ENCODE measurements at places on chromosomes 12 and 14.

DNA sequence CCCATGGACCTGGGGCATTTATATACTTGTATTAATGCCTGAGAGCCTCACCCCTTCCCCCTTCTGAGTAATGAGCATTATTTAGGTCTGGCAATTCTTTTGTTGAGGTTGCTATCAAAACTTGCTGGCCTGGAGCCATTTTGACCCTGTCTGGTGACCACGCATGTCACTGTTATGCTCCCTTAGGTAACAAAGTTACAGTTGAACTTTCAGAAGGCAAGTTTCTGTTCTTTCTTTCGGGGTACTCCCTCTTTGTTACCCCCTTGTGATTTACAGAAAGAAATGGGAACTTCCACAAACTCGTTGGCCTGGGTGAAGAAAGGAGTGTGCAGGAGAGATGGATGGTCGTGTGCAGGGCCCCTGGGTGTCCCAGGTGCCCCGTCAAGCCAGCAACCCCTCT lies 305.4 kb downstream of the DPF3 start:
- no peak for DNase-seq

- no peak for DNase-seq
Observed at GRCh38 chr12:10021342-10021741, 9.1 kb upstream of the CLEC9A start.

DNA sequence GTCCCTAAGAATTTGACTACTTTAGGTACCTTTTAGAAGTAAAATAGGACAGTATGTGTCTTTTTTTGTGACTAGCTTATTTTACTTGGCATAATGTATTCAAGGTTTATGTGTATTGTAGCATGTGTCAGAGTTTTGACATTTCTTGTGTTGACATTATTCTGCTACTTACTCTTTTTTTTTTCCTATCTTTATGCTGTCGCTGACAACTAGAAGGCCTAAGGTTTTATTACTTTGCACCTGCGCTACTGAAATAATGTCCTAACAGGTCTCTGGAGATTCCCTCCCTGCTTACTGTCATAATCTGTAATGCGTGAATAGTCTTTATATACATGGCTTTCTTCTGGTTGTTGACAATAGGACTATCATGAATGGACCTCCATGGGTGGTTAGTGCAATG lies 43.0 kb downstream of the PDE3A start:
- no peak for DNase-seq

DNA sequence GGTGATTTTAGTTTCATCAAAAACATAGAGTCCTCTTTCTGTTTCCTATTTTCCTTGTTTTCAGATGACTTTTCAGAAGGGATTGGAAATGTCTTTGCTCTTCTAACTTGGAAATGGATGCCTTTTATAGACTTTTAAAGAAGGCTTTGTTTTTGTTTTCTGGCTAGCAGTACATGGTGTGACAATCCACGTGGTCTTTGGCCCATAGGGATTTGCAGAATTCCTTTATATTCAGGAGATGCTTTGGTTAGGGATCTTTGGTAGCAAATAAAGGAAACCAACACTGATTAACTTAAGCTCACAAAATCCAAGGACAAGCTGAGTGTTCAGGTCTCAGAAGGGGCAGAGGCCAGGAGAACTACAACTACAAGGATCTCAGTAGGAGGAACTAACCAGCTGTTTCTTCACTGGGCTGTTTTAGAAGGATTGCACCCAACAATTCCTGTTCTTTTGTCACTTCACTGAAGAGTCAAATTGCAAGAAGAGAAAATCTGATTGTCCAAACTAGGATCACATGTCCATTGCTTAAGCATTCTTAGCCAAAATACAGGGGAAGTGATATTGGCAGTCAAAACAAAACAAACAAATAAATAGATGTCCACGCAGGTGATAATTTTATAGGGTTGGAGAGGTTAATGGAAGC lies 58.6 kb upstream of the MANSC4 start:
- no peak for DNase-seq

GRCh38 chr12:105878964-105879363 lies 259.8 kb downstream of the NUAK1 start:
- DNase-seq: no peak

DNA sequence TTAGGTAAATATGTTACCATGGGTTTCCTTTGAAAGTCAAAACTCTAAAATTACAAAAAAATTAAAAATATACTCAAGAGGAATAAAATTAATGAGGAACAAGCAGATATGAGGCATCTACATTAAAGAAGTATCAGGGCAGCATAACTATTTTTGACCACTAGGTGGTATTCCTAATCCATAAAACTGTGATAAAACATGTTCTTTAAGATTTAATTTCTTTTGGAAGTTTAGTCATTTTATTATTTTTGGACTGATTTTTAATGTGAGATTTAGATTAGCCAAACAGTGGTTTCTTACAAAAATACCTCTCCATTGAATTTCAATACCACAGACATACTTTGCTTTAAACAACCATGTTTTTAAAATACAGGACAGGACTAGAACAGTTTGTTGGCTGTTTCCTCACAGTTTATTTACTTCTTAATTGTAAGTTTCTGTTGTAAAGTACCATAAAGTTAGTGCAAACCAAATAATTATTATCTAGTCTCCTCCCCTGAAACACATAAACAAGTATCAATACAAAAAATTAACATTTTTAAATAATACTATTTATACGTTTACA lies 49.8 kb downstream of the NTS start:
- DNase-seq: no peak

- DNase-seq: no peak
Observed at GRCh38 chr14:61467296-61467695, 145.9 kb downstream of the PRKCH start.

DNA sequence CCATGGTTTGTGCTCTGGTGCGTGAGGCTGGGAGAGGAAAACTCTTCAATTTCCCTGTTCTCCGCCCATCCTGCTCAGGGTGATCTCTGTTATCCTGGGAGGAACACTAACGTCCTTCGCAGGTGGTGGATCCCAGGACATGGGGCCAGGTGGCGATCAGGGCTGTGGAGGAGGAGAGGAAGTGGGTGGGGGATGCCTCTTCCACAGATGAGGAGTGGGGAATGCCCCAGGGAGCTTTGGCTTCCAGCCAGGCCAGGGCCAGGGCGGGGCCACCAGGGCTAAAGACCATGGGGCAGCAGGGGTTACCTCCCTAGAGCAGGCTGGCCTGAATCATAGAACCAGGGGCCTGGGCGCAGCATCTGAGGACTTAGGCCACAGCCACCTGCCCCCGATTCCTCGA lies 3.3 kb upstream of the KRT75 start:
- no peak for DNase-seq

- no peak for DNase-seq
Observed at GRCh38 chr14:100607611-100607956, 20.4 kb upstream of the BEGAIN start.

DNA sequence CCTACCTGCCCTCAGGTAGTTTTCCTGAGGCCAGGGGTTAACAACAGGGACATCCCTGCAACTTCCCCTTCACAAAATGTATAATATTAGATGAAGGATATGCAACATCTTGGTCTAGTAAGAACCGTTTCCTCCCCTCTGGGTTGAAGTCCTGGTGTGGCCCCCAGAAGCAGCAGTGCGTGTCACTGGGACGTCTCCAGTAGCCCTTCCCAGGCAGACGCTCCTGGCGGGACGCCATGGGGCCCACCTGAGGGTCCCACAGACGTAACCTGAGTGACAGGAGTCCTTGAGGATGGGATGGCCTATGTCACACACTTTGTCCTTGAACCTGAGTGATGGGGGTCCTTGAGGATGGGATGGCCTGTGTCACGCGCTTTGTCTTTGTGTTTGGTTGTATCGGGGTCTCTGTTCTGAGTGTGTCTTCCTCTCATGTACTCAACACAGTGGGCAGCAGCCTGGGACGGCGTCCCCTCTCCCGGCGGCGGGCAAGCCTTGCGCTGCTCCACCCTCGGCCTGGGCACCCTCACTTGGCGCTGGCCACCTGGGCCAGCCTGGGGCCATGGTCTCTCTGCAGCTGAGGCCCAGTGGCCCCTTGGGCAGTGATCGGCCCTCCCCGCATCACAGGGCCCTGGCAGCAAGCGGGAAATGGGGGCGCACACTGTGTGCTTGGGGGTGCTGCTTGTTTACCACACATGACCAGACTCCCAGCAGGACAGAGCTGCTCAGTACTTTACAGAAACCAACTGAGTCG lies 14.3 kb upstream of the AMN start:
- no peak for DNase-seq

GRCh38 chr14:88975043-88975830 lies 150.8 kb downstream of the TTC8 start:
- no peak for DNase-seq

DNA sequence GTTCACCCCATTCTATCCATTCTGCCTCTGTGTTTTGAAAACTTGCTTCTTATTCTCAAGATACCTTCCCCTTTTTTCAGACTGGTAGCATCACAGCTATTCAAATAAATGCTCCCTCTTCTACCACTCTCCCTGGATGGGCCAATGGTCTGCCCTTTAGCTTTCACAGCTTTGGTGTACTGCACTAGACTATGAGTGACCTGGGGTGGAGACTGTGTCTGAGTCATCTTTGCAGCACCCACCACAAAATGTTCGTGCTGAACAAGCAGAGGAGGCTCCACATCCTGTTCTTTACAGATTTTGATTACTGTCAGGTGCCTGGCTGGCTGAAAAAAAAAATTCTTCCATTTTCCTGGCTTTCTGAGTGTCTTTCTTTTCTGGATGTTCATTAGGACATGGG lies 1104.1 kb upstream of the TMEM132C start:
- DNase-seq: no peak

DNA sequence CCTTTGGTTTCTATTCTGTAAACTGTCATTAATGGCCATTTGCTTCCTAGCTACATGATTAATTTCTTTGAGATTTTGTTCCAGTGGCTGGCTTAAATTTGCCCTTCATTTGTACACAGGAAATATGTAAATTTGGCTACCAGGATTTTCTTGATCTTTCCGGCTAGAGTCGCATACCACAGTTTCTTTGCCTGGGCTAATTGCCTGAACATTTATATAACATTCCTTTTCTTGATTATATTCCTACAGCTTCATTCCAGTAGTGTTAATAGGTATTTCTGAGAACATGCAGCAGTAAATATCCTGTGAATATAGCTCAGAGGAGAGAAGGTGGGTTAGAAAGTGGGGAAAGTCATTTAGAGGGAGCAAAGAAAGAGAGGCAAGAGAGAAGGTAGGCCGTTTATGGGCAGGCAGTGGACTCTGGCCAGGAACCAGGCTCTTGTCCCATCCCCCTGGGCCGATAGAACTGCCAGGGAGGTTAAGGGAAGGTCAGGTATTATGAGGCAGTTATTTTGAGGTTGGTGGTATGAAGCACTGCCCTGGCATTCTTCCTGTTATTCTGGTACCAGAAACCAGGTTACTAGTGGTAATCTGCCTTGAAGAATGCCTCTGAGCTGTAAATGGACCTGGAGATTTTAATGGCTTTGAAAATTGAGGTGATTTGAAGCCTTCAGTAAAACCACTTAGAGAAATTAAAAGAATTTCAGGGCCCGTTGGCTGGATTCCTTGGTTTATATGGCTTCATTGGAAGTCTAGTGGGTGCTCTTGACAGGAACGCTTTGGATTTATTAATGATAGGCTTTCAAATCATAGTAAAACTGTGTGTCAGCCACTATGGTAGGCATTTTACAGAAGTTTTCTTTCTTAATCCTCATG lies 4.4 kb downstream of the RNF10 start:
- no peak for DNase-seq

GRCh38 chr14:75459099-75459741 lies 31.4 kb downstream of the JDP2 start:
- no peak for DNase-seq

- no peak for DNase-seq
Observed at GRCh38 chr12:13241833-13242488, 45.4 kb downstream of the EMP1 start.

DNA sequence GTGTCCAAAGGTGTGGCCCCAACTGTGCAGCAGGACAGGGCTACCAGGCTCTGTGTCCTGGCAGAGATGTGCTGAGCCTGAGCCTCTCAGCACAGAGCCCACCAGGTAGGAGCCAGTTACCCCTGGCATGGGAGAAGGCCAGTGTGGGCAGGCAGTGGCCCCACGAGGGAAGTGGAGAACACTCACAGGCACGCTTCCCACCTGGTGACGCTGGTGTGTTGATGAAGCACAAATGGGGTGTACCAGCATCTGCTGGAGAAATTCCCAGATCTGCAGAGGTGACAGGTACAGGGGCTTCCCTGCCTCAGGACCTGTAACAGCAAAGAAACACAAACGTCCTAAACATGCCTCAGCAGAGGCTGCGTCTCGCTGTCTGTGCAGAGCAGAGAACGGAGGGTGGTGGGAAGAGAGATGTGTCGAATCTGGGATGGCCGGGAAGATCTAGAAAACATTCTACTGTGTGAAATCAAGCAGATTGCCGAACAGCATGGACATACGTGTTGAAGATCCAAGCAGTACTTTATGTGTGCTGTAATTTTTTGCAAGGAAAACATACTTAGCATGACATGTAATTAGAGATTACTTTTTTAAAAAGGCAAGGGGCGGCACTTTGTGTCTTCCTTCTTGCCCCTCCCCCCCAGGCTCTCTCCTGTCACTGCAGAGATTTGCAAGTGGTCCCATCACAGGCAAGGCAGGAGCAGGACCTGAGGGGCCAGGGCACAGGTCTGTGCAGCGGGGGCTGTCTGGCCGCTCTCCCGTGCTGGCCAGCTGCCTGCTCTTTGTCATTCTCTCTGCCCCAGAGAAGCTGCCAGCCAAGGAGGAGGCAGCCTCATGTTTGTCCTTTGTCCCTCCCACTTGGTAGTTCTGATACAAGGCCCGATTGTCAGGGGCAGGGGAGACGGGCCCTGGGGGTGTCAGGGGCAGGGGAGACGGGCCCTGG lies 17.3 kb downstream of the HIP1R start:
- no peak for DNase-seq

- no peak for DNase-seq
Observed at GRCh38 chr12:95859344-95859816, 628 bp downstream of the SNRPF start.

DNA sequence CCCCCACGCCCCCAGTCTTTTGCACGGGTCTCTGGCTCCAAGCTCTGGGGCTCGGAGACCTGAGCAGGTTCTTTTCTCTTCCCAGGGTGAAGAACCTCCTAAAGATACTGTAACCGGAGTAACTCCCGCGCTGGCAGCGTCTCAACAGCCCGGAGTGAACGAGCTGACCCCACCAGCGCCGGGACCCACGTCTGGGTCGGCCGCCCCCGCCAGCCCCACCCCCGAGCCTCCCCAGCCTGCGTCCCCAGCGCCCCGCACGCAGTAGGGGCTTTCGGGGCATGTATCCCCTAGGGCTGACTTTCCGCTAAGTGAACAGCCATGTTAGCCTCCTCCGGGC lies 858 bp downstream of the SLC35F4 start:
- no peak for DNase-seq

DNA sequence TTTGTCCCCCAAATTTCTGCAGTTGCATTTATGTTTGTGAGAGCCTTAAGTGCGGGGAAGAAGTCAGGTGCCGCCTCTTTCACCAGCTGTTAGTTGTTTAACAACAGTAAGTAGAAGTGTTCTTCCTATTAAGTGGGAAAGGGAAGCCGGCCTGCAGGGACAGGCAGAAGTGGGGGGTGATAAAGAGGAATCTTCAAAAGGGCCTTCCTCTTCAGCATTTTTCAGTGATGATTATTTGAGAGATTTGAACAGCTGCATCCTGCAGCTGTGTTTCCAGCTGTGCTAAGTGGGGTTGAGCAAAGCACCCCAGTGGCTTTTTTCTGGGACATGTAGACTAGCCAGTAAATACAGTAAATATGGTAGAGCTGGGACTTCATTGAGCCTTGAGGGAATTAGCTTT lies 32.1 kb upstream of the SLC38A1 start:
- DNase-seq: no peak
